ENCODE measurements at places on chromosomes 5 and 9.

DNA sequence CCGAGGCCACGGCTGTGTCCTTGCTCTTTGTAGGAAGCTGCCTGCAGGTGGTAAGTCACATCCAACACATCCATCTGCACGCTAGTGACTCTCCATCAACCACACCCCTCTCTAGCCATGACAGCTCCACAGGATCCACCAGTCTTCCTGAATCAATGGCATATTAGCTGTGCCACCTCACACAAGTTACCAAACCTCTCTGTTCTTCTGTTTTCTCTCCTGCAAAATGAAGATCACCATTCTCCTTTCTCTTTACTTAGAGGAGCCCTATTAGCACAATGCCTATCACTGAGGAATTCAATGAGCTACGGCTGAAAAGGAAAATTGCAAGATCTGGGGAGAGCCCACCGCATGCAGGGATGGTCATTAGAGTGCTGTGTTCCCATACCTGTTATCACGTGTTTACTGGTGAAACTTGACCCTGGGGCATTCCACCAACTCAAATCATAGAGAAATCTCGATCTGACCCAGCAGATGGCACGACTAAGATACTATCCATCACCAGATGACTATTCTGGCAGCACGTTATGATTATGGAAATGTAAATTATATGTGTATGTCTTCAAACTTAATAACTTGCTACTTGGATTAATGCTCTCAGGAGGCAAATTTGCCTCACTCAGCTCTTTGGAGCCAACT, 20.9 kb downstream of the WHRN start:
- no peak for DNase-seq

- DNase-seq, result no peak
Observed at GRCh38 chr5:109719978-109720377, 30.3 kb downstream of the MAN2A1 start.

DNA sequence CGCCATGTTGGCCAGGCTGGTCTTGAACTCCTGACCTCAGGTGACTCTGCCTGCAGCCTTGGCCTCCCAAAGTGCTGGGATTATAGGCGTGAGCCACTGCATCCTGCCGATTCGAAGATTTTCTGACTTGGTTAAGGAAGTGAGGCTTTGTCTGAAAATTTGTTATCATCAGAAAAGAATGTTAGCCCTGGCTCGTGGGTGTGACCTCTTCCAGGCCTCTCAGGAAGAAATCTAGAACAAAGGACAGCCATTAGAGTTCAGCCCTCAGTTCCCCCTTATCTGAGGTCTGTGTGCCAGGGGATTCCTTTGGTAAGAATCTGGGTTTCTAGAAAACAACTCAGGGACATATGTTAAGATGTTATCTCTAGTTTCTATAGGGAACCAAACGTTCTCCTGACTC, 6.2 kb downstream of the OR2S2 start:
- no peak for DNase-seq

GRCh38 chr9:70415041-70415440, 584 bp upstream of the KLF9 start:
- DNase-seq, result no peak

GRCh38 chr5:179801304-179802206, 5.1 kb downstream of the MGAT4B start:
- peak; percentile 74 for DNase-seq

- no peak for DNase-seq
Observed at GRCh38 chr9:99162759-99163364, 57.9 kb downstream of the TGFBR1 start.

DNA sequence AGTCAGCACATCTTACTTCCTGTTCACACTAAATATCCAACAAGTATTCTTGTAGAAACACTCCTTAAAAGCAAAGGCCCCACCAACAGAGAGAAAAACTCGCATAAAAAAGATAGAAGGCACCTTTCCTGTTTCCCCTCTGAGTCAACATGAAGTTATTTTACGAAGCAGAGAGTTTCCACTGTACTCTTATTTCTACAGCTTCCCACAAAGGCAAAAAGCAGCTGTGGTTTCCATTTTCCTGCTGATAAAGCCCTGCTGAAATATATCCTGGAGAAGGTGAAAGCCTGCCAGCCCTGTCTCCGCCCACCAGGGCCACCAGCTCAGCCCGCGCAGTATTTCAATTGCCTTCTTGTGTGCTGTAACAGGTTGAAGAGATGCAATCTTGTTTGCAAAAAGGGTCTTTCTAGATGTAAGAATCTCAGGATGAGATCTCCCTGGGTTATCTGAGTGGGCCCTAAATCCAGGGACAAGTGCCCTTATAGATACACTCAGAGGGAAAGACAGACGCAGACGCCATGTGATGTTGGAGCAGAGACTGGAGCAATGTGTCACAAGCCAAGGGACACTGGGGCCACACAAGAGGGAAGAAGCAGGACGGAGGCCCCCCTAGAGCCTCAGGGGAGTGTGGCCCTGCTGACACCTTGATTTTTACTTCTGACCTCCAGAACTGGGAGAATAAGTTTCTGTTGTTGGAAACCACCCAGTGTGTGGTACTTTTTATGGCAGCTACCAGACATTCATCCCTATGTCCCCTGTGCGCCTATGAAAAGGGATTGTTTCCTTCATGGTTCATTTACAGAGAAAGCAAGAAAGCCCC, 19.9 kb downstream of the SEMA4D start:
- DNase-seq, result no peak

- no peak for DNase-seq
Observed at GRCh38 chr9:82418334-82418733, 429.8 kb downstream of the SPATA31D1 start.

DNA sequence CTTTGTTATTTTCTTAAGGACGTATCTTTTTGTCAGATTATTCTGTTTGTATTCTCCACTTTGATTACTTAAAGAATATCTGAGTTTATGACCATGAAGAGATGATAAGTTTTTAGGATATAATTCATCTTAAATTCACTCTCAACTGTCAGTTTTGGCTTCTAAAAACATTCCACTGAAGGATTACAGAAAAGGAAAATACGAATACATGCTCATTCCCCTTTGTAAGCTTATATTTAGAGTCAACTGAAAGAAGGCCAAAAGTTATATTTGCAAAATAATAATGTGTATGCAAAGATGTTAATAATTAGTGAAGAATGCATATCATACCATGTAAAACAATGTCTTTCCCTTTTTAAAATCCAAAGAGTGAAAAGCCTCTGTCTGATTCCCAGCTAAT, 52.5 kb downstream of the ZNF474 start:
- DNase-seq, result no peak

GRCh38 chr9:99030092-99030511, 74.8 kb upstream of the TGFBR1 start:
- DNase-seq, result no peak

GRCh38 chr9:73761905-73762304, 610.2 kb downstream of the ANXA1 start:
- DNase-seq, result no peak

- peak; percentile 28 for DNase-seq
Observed at GRCh38 chr5:157217289-157218024, 36.8 kb downstream of the ITK start.

- no peak for DNase-seq
Observed at GRCh38 chr5:146993876-146994530, 115.4 kb upstream of the PPP2R2B start.

- DNase-seq, result no peak
Observed at GRCh38 chr9:129464972-129465833, 155.7 kb downstream of the C9orf50 start.

GRCh38 chr5:36370073-36370472, 68.4 kb upstream of the RANBP3L start:
- no peak for DNase-seq

- DNase-seq, result no peak
Observed at GRCh38 chr5:119302916-119303897, 52.6 kb upstream of the TNFAIP8 start.

GRCh38 chr5:60794691-60795090, 49.4 kb downstream of the ELOVL7 start:
- no peak for DNase-seq

- DNase-seq, result no peak
Observed at GRCh38 chr9:3608011-3608410, 82.2 kb upstream of the RFX3 start.

DNA sequence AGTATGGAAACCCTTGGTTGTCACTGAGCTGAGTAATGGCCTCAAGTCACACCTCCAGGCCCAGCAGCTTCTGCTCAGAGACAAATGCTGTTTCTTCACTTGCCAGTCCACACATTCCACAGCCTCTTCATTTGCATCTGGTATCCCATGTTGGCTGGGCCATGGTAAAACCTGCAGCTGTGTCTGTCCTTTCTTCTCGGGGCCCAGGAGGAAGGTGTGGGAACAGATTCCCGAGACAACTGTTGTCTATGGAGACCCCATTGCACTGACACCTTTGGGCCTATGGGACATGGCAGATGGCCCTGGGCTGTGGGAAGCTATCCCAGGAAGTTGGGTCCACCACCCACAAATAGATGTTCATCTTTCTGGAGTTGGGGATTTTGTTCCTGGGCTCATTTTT, 85.1 kb downstream of the MACROH2A1 start:
- no peak for DNase-seq

DNA sequence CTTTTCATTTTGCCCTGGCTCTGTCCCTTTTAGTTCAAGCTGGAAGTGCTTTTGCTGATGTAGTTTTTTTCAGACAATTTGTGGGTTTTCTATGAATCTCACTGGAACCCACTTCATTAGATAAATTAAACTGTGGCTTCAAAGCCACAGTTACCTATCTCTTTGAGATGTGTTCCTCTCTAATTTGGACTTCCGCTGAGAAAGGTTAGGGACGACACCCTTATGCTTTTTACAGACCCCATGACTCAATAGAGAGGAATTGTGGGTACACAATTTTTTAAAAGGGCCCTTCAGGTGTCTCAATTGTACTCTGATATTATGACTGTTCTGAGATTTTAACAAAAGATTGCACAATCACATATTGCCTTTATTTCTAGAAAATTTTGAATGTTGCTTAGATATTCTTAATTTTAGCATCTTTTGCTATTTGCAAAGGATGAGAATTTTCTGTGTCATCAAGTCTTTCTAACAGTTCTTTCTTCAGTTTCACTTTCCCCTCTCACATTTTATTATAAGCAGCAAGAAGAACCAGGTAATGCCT, 110.6 kb downstream of the GADD45G start:
- DNase-seq, result no peak

GRCh38 chr5:14107536-14107935, 35.6 kb upstream of the TRIO start:
- DNase-seq, result no peak

DNA sequence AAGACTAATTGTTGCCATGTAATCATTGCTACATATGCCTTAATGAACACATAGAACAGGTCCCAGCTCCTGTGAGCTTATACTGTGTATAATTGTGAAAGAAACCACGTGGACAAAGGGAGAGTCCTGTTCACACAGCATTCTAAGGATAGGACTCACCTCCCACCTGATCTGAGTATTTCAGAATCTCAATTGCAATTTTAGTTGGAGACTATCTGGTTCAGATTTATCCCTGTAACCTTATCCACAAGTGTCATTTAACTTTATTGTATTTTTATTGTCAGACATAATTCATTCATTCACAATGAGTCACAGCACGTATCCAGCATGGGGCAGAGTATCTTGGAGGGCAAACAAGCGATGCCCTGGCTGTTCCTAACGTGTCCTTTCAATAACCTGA, 448.3 kb downstream of the NTRK2 start:
- no peak for DNase-seq

DNA sequence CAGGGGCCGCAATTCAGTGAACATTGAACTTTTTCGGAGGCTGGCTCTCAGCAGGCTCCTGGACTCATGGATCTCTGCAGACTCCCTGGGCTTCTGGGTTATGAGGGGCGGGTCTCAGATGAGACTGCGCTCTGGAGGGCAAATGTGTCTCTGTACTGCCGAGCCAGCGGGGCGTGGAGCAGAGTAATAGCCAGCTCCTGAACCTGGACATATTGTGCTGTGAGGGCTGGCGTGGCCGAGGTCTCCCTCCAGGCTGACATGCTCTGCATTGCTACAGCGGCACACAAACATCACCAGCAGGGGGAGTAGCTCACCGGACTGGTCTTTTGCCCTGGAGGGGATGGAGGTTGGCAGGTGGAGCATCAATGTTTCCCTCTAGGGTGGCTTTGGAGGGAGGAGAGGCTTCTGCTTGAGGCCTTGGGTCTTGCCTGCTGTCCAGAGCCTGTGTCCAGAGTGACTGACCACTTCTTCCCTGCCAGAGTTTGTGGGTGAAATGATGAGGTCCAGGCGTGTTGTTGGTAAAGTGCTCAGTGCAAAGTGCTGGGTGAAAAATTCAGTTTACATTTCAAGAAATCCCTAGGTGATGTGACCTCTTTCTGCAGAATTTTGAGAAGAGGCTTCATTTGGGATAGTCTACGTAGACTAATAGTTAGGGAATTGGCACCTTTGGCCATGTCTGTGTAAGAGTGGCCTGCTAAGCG, 10.9 kb upstream of the GADD45G start:
- peak; percentile 44 for DNase-seq

GRCh38 chr9:71144495-71144894, 23.1 kb upstream of the TRPM3 start:
- no peak for DNase-seq

- DNase-seq, result no peak
Observed at GRCh38 chr5:77367741-77368140, 124.4 kb downstream of the WDR41 start.

DNA sequence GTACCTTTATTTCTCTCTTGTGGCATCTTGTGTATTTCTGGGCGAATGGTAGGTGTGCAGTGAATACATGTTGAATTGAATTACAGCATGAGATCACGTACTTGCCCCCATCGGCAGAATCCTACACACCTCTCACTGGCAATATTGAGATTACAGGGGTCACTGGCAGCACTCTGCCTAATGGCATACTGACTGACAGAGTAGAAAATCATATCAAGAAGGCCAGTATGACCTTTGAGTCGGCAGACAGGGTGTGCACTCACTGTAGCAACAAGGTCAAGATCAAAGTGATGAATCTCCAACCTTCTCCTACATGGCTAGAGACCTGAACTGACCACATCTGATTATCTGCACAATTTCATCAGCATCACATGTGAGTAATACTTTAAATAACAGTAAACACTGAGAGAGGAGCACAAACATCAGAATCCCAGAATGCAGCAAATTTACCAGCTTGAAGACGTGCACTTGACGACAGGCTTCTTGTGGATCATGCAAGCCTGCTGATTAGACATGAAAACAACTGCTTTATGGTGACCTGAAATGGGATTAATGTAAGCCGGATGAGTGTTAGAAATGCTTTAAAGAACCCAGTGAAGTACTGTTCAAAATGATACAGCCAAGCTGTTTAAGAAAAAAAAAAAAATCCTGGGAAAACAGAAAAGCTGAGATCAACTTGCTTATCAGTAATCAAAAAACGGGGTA, 267.1 kb upstream of the EFNA5 start:
- DNase-seq, result no peak

- no peak for DNase-seq
Observed at GRCh38 chr5:78518365-78519197, 130.0 kb downstream of the LHFPL2 start.

- DNase-seq, result no peak
Observed at GRCh38 chr5:124232515-124232914, 513.9 kb downstream of the ZNF608 start.
